ENCODE measurements at places on chromosomes 7 and 10.

- no peak for DNase-seq
Observed at GRCh38 chr7:93544691-93545090, 29.8 kb downstream of the CALCR start.

GRCh38 chr10:104139221-104139620 lies 17.2 kb downstream of the SFR1 start:
- DNase-seq = no peak

- DNase-seq = no peak
Observed at GRCh38 chr10:11612021-11613001, 861 bp upstream of the USP6NL start.

DNA sequence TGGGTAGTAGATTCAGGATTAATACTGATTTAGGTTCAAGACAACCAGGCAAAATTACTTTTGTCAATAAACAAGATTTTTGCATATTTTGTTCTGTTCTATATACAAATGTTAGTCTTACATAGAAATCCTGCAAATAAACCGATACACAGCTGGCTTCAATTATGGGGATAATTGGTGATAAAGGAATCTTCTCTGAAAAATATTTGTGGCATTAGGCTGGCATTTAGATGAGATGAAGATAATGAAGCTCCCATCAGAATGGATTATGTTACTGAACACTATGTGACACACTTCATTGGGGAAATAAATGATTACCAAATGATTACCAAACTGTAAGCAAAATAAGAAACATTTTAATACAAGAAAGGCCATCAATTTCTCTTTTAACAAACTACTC lies 65.8 kb downstream of the NT5C2 start:
- DNase-seq = no peak

Data from NCI-H1694 (cell line).